Effector CD4-positive, alpha-beta T cell (primary cell): ENCODE measurements at places on chromosomes 4 and X.

GRCh38 chr4:153019906-153020305, 83.8 kb downstream of the FHDC1 start:
- DNase-seq: no peak

DNA sequence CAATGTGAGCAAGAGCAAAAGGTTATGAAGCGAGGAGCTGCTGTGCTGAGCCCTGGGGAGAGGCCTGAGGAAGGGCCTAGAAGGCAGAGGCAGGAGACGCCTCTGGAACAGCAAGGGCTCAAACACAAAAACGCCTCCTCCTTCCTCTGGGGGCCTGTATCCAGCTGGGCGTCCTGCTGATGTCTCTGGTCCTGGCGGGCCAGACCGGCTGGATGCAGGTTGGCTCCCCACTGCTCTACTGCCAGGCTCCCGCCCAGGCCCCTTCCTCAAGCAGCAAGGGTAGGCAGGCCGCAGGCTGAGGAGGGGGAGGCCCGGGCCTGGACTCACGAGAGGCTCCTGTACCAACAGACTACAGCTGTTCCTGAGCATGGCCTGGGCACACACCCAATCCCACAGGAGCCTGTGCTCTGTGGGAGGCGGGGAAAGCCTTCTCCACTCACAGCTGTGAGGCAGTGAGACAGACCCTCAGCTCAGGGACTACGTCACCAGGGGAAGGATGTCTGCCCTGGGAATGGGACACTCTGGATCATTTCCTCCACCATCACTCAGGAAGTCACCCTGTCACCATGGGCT, 2.3 kb downstream of the HAUS7 start:
- no peak for DNase-seq

GRCh38 chrX:17036171-17036961, 89.9 kb downstream of the REPS2 start:
- no peak for DNase-seq

DNA sequence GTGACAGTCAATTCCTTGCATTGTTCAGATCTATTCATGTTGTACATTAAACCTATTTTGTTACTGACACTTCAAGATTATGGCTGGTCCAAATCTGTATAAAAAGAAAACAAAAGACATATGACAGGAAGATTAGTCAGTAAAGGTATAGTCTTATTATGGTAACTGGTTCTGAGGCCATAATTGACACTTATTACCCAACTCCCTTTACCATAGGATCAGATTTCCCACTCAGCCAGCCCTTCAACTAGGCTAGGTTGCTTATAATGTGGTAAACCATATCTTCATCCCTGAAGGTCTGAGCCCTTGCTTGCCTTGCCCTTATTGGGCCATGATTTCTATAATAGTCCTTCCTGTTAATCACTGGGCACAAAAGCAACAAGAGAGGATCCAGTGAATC, 289.6 kb downstream of the CXXC4 start:
- no peak for DNase-seq

- DNase-seq: no peak
Measured at GRCh38 chr4:146165221-146165620, 10.3 kb upstream of the LSM6 start.

DNA sequence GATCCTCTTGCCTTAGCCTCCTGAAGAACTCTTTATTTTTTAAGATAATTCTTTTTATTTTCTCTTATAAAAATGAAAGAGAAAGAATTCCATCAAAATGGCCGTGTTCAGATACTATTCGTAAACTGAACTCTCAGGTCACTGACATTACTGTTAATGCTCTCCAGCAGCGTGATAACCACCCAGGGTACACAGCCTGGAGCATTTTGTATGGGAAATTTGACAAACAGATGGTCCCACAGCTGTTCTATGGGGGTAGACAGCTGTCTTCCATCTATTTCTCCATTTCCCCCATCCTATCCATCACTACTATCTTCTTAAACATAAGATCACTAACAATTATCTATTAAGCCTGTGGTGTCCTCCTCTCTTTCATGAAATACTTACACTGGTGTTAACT, 47.8 kb downstream of the SYNPO2 start:
- DNase-seq: no peak

GRCh38 chrX:107710617-107711391, 64.8 kb downstream of the TSC22D3 start:
- peak; percentile 61 for DNase-seq

DNA sequence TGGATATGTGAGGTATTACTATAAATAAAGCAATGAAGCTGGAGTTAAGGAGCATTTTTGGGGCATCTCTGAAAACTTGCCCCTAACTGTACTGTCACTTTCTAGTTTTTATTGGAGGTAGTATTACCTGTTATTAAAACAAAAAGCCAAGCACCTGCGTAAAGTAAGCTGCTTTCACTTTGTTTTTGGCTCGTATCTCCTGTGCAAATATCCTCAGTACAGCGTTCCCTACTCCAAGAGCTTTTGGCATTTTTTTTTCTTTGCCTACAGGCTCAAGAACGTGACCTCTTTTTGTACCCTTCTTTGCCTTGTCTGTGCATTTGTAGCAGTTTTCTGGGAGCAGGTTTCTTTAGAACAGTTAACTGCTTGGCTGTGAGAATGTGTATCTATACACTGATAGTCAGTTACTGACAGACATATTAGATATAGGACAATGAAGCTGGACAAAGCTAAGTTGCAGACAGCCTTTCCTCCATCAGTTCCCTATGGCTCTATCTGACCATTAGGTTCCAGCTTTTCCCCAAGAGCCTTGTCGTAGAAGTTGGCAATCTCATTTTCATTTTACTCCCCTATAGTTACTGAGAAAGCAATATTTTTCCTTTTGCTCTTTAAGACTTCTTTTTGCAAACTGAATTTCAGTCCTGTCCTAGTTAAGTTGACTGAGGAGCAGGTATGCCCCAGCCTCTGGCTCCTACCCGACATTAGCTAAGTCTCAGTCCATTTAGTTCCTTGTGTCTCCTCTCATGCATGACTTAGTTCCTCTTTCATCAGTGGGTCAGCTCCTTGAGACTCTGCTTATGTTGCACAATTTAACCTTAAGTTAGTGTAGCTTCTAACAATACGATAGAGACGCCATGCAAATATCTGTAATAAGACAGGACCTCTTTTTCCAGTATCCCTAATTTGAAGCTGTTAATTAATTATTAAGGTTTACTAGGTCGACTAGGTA, 71.5 kb upstream of the HPRT1 start:
- no peak for DNase-seq

DNA sequence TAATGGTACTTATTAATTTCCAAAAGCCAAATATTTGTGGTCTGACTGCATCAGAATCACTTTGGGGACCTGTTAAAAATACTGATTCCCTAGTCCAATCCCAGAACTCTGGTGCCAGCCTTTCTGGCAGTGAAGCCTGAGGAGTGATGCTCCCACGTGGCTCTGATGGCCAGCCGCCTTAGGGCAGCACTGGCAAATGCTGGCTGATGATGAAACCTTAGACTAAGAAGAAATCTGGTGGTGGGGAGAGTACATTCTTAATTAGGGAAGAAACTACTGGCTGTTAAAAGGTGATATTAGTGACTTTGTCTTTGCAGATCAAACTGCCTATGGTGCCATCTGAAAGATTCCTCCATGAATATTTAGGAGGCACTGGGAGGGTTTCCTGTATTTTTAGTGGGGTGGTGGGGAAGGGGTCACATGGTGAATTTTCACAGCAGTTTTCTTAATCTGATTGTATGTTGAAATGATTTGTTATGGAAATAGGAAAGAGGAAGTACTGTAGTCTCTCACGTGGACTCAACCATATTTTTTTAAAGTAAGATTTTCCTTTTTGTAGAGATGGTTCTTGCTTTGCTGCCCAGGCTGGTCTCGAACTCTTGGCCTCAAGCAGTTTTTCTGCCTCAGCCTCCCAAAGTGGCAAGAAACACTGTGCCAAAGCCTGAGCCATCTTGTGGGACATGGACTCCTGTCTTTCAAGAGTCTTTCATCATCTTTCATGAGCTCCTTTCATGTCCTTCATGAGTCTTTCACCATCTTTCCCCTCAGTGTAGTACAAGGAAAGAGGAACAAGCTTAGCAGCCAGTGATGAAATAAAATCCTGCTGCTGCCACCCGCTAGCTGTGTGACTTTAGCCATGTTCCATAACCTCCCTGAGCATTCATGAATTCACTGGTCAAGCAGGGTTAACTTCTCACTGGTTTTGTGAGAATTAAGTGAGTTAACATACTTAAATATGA, 90.8 kb downstream of the ZNF330 start:
- DNase-seq: no peak

DNA sequence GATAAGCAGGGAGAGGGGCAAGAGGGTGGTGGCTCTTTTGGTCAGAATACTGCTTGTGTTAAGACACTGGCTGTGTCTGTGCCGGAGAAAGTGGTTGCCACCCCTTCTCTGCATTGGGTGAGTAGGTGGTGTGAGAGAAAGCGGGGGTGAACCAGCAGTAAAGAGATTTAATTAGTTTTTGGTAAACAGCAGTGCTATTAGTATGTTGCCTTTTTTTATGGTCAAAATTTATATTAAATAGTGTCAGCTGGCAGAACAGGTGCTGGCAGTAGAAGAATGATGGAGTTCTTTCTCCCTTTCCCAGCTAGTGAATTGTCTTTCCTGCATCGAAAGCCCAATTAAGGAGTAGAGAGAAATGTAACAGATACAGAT, 181.6 kb downstream of the LARP7 start:
- DNase-seq: no peak

DNA sequence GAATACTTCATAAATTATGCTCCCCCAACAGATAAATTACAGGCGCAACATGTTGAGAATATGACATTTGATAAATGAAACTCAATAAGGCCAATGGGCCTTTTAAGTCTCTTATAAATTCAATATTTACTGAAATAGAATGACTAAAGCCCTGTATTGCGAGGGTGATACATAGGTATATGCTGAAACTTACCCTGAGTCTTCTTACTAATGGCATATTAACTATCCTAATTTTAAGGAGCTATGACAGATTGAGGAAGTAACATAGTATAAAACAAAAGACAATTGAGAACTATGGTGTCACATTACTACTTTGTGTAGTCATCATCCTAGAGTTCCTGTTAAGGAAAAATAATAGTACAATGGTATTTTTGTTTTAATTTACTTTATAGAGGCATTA, 440.7 kb downstream of the IL15 start:
- no peak for DNase-seq

GRCh38 chr4:186596850-186597390, 41.6 kb upstream of the MTNR1A start:
- DNase-seq: no peak

DNA sequence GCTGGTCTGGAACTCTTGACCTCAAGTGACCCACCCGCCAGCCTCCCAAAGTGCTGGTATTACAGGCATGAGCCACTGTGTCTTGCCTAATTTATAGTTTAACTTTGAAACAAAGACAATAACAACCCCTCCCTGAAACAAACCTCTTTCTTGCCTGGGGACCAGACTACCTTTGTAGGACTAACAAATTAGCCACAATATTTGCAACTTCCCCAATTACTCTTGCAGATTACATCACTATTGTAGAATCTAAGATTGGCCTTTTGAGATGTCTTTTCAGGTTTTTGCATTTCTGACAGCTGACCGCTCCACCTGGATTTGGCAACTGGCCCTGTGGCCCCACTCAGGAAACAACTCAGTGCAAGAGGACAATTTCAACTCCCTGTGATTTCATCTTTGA, 84.8 kb downstream of the AKAP4 start:
- no peak for DNase-seq

- no peak for DNase-seq
Measured at GRCh38 chr4:143397887-143398286, 61.2 kb downstream of the GAB1 start.

DNA sequence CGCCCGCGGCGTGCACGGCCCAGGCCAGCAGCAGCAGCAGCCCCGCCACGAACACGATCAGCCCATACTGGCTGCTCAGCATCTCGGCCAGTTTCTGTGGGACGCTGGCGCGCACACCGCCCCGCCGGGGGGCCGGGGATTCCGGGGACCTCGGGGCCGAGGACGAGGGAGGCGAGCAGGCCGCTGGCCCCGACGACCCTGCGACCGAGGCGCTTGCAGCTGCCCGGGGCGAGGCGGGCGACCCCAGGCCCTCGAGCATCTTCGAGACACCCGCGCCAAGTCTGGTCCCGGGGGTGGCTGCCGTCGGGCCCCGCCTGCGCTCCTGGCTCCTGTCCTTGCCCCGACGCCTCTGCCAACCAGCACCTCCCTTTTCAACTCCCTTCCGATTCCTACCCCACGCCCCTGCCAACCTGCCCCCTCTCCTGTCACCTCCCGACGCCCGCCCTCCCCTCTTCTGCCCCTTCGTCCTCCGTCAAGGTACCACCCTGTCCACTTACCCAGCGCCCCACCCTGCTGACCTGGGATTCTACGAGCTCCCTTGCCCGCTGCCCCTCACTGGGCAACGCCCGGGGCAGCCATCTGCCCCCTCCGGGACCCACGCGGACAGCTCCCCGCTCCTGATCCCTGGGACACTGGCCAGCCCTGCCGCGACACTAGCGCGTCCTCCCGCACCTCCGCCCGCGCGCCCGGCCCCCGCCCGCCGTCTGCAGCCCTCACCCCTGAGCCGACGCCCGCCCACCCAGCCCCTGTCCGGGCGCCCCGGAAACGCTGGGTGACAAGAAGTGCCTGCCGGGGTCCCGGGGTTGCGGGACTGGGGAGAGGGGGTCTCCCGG, at the start of gene OTOP1:
Gene OTOP1, minus strand, starts transcription at position 324 of the 833 bp plus-strand sequence. Its CDS starts 65 bp downstream, at position 259.
- DNase-seq: no peak

GRCh38 chrX:71147496-71148277, 3.0 kb downstream of the NLGN3 start:
- no peak for DNase-seq

GRCh38 chr4:66275411-66276038, 605.2 kb upstream of the EPHA5 start:
- no peak for DNase-seq

GRCh38 chrX:47649271-47649670, 1.1 kb downstream of the ELK1 start:
- DNase-seq: no peak

DNA sequence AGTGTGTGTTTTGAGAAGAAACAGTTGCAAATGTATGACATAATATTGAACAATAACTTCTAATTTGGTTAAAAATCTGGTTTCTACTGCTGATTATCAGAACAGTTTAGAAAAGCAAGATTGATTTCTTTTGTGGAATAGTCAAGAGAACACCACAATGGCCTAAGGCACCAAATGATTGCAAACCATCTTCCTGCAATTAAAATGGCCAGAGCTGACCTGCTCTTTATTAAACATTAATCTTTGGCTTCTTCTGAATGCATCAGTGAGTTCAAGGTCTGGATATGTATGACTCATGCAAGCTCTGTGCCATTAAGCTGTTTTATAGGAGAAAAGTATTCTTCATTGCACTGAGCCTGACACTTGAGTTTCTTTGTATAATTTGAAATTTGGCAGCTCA, 107.8 kb upstream of the PDHA2 start:
- DNase-seq: no peak

- DNase-seq: no peak
Measured at GRCh38 chr4:147901388-147901787, 169.5 kb downstream of the ARHGAP10 start.

DNA sequence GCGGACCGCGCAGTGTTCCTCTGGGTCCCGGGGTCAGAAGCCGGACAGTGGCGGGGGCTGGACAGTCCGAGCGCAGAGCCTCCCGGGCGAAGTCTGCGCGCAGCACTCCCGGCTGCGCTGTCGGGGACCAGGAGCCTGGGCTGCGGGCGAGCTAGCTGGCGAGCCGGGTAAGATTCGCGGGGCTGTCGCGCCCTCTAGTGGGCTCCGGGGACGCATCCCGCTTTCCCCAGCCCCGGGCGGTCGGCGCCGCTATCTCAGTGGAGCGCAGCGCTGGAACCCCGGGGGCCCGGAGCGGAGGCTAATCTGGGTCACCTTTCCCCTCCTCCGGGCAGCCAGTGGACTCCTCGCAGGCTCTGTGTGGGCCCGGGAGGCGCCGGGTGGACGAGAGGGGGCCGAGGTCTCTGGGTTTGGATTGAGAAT, 4.2 kb downstream of the PDGFRA start:
- peak; percentile 41 for DNase-seq
